ENCODE measurements at places on chromosomes 4 and X.

DNA sequence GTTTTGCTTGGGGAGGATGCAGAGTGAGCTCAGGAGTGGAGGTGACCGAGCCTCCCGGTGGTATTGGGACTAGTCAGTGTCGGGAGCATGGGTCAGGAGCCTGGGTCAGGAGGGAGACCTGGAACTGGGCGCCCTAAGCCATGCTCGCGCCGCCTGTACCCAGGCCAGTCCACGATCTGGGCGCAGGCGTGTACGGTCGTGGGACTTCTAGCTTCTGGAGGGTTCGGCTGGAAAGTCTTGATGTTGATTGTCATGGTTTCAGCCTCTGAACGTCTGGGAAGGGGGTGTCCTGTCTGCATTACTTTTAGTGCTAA, 244 bp downstream of the EIF2S3 start:
- no peak for DNase-seq

GRCh38 chrX:41351923-41352322, 18.0 kb downstream of the DDX3X start:
- DNase-seq: no peak

DNA sequence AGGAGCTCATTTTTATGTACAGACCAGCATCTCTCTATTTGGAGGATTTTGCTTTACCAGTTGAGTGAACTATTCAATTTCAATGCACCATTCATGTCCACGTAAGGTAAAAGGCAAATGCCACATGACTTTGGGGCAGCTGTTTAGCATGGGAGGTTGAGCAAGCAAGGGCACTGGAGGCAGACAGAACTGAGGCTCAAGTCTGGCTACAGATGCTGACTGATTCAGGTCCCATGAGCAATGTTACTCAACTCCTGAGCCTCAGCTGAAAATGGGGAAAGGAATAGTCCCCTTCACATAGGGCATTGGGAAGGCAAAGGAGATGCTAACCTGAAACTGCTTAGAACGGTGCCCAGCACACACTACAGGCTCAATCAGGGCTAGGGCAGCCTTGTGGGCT, 93.0 kb upstream of the MTM1 start:
- no peak for DNase-seq

DNA sequence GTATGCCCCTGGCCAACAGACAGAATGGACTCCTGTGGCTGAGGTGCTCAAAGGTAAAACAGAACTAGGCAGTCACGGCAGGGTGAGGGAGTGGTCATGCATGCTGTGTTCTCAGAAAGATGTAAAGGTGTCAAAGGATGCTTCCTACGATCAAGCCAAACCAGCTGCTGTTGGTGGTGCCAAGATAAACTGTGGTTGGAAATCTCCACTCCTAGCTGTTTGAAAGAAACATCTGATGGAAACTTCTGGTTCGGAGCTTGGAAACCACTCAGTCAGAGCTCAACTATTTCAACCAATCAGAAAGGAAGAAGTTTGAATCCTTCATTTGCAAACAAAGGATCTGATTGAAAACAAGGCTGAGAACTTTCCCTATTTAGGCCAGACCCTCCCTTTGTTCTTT, 68.5 kb upstream of the DDX60 start:
- no peak for DNase-seq

- no peak for DNase-seq
Observed at GRCh38 chr4:111984169-111984819, 161.0 kb upstream of the FAM241A start.

GRCh38 chrX:111470681-111471403, 40.6 kb upstream of the SERTM2 start:
- DNase-seq: no peak

DNA sequence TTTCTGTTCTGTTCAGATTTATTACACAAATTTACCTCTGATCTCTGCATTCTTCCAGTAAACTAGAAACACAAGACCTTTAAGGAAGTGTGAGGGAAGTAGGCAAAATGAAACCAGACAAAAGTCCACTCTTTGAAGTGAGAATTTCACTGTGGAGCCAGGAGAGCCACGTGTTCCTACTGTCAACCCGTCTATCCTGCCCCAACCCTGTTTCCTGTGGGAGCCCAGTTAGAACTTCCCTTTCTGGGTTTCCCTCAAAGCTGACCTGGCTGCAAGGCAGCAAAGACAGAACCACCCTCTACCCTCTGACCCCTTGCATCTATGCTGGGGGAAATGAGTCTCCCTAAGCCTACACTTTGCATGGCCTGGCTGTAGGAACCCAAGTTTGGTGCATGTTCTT, 40.0 kb downstream of the TMEM144 start:
- no peak for DNase-seq

DNA sequence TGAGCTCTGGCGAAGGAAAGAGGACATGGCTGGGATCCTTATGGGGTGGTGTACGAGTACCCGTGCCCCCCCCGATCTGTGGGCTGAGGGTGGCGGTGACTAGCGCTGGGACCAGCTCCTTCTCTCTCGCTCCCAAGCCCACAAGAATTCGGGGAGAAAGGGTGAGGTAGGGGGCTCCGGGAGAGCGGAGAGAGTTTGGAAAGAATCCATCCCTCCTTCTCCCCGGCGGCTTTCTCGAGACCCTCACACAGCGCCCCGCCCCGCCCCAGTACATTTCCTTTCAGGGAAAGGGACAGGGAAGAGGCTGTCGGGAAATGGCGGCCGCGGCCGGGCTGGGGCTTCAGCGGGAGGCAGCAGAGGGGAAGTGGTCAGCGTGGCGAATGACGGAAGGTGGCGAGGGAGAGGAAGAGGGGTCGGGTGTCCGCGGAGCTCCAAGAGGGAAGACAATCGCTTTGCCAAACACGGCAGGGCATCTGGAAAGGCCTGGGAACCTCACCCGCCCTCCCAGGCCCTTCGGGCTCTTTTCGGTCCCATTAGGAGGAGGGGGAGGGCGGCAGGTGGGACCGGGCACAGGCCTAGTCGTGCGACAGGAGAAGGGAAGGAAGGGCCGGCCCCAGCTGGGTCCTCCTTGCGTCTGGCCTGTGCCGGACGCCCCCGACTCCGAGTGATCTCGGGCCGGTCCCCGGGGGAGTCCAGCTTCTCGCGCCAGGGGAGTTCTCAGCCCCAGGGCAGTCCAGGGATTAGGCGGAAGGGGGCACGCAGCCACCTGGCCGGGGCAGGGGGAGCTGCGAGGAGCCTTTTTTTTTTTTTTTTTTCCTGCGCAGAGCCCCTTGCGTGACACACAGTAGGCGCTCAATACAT, 10.2 kb downstream of the HNRNPH2 start:
- no peak for DNase-seq

DNA sequence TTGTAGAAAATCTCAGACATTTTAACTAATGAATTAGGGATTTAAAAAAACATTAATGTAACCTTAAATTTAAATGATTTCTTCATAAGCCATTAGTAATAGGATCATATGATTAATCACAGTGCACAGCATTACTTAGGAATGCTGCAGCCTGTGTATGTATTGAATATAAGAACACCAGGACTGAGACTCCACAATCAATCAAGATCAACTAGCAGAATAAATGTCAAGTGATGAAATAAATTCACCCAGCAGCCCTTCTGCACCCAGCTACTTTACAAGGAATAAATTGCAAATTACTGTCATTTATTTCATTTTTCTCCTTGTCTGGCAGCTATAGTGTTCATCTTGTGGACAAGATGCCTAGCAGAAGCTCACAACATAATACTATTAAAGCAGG, 46.5 kb downstream of the NEIL3 start:
- DNase-seq: no peak

GRCh38 chr4:107622006-107622405, 98.0 kb downstream of the PAPSS1 start:
- DNase-seq: no peak

GRCh38 chrX:10243106-10243505, 86.3 kb downstream of the CLCN4 start:
- no peak for DNase-seq

DNA sequence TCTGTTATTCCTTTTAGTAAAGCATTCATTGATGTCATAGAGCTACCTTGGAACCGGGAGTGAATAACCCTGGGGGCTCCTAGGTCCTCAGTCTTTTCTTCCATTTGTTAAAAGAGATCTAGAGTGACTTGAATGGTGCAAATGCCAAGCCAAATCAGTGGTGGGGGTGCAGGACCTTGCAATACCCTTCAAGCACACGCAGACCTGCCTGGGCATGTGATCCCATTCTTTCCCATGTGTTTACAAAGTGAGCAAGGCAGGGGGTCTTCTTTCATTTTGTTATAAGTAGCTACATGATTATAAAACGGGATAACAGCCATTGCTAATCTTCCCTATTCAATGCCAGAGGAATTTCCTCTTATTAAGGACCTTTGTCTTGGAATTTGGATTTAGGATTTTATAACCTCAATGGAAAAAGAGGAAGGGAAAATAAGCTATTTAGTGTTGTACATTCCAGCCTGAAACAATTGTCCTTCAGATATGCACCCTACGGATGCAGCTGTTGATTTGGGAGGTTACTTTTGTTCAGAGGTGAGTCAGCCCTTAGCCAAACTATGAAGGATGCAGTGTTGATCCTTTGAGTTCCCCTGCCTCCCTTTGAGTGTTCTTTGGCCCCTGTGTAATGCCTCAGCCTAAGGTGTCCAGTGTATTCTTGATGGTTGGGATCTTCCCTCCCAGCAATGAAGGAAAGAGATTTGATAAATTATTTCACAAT, 623.8 kb upstream of the HTR2C start:
- DNase-seq: no peak

DNA sequence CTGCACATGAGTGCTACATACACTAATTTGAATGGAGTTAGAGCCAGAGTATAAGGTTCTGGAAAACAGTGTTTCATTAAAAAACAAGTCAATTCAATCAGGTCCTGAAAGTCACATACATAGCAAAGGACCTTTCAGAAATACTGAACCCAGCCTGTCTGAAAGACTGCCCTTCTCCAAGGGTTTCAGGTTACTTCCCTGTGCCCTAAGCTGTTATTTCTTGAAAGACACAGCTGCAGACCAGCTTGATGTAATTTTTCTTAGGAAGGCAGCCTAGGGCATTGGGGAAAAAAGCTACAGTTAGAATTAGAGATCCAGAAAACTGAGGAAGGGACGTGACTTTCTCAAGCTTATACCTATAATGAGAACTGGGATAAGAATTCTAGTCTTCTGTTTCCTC, 155.9 kb upstream of the MAOA start:
- no peak for DNase-seq

GRCh38 chr4:44487341-44487740, 38.7 kb upstream of the KCTD8 start:
- no peak for DNase-seq

DNA sequence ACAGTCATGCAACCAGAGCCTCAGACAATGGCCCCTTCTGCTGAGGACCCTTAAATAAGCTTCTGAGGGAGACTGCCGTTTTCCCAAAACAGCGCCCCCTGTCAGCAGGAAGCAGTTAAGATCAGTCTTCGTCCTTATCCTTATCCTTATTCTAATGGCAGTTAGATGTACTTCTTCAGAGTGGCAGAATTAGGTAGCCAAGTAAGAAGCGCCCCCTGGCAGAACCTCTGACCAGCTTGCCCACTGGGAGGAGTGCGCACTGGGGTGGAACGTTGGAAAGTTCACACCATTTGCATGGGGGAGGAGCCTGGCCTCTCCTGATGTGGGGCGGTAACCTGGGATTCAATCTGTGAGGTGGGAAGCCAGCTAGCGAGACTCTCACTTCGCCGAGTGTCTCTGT, 133.6 kb upstream of the QRFPR start:
- DNase-seq: no peak

DNA sequence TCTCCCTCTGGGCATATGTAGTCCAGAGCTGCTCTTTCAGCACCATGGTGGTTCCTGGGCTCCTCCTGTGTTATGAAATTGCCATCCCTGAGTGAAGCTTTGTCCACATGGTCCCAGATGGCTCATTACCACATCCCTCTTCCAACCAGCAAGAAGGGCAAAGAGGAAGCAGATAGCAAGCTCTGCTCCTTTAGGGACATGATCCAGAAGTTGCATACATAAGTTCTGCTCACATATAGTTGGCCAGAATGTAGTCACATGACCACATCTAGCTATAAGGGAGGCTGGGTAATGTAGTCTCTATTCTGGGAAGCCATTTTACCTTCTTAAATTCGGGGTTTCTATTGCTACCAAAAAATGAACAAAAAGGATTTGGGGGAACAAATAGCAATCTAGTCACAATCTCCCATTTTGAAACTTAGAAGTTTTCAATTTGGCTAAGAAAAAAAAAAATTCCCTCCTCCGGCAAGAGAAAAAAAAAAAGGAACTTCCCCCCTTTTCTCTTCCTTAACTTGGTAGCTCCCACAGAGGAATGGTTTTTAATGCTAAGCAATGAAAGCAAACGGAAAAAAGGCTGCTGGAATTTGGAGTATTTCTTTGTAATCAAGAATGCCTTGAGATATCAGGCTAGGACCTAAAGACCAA, 88.2 kb upstream of the USP9X start:
- DNase-seq: no peak

All from stimulated activated CD4-positive, alpha-beta T cell treated with anti-CD3 and anti-CD28 coated beads, TNF-alpha, amount 100 ng/mL, for 1 hour (primary cell).